Pons (tissue), 1 donor: ENCODE measurements at places on chromosomes 6 and 20.
A peak's percentile ranks its signal among the peaks of the same experiment; 100 is the strongest.

GRCh38 chr20:6837730-6838129 lies 70.2 kb downstream of the BMP2 start:
- DNase-seq, result no peak

- no peak for DNase-seq
These were observed 207.5 kb upstream of the CST7 start for GRCh38 chr20:24741493-24742072.

DNA sequence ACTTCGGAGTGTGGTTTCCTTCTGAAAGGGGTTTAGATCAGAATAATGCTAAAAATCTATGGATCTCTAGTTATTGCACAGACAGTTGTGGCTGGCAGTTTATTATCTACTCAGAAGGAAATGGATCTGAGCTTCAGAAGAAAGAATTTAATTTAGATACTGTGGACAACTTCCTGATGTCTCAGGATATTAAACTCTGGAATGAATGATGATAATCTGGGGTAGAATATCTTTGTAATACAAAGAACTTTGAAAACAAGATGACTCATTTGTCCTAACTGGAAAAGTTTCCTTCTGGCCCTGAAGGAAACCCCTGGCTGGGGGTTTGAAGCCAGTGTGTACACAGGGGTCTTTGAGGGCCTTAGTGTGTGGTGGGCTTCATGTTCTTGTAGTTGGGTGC lies 78.0 kb downstream of the EDN3 start:
- no peak for DNase-seq

DNA sequence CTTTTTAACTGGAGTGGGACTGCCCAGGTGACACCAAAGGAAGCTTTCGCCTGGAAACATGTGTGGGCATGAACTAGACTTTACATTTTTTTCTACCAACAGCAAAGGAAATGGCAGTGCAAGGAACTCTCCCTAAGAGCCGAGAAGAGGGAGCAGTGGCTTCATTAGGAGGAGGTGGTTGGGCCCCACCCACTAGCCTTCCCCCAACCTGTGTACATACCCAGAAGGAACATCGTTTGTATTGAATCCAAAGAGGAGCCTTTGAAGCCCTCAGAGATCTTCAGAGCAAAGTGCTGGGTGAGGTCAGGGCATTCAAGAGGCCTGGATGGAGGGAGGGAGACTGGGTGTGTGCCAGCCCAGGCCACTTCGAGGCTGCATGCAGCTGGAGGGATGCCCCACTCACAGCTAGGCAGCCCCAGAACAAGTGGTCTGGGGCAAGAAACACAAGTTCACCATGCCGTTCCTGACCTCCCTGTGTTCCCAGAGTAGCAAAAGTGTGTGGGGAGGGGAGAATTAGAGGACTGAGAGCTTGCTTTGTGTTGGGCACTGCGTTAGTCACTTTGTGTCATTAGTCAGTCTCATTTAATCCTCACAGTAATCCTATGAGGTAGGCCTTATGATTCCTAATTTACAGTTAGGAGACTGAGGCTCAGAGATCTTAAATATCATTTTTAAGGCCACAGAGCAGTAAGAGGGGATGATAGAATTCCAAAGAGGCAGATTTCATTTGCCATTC lies 191.6 kb upstream of the SUPT3H start:
- DNase-seq, result peak; percentile 9

- DNase-seq, result no peak
These were observed 183.9 kb downstream of the GRM1 start for GRCh38 chr6:146212781-146213180.

DNA sequence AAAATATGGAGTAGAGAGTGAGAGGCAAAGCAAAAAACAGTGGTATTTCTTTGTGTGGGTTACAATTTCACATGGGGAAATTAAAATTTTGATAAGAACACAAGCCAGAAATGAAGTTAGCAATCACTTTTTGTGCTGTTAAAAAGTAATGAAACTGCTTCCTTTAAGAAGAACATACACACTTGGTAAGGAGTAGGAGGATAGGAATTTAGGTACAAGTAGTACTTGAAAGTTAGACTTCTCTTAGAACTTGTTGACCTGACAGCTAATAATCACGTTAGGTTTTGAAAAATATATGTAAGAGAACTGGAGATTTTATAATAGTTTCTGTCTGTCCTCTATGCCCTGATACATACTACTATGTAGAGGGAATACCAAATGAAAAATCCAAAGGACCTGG lies 260.8 kb downstream of the ADGRB3 start:
- no peak for DNase-seq

DNA sequence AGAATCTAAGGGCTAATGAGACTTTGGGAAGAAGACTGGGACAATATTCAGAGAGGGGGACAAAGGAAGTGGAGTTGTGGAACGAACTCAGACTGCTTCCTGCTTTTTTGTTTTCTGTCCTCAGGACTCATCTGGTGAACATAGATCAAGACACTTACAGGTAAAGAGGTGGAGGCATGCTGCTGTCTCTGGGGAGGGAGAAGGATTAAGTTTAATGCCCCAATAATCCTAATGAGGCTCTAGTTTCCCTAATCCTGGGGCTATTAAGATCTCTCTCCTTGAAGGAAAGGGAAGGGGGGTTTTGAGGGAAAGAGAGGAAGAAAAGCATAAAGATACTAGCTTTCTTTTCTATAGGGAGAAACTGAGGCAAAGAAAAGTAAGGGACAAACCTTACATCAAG lies 4.6 kb downstream of the MSH5 start:
- no peak for DNase-seq

DNA sequence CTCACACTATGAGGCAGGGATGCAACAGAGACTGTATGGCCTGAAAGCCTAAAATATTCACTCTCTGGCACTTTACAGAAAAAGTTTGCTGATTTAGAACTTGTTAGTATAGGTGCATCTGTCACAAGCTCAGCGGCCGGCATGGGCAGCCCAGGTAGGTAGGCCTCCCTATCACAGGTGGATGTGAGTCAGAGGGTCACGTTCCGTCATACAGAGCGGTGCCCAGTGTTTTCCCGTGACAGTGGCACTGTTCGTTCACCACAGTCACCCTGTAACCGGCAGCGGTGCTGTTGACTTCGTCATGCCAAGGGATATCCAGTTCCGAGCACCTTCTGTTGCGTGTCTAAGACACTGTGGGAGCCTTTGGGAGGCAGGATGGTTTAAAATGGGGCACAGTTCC lies 32.9 kb upstream of the PXDC1 start:
- DNase-seq, result no peak

DNA sequence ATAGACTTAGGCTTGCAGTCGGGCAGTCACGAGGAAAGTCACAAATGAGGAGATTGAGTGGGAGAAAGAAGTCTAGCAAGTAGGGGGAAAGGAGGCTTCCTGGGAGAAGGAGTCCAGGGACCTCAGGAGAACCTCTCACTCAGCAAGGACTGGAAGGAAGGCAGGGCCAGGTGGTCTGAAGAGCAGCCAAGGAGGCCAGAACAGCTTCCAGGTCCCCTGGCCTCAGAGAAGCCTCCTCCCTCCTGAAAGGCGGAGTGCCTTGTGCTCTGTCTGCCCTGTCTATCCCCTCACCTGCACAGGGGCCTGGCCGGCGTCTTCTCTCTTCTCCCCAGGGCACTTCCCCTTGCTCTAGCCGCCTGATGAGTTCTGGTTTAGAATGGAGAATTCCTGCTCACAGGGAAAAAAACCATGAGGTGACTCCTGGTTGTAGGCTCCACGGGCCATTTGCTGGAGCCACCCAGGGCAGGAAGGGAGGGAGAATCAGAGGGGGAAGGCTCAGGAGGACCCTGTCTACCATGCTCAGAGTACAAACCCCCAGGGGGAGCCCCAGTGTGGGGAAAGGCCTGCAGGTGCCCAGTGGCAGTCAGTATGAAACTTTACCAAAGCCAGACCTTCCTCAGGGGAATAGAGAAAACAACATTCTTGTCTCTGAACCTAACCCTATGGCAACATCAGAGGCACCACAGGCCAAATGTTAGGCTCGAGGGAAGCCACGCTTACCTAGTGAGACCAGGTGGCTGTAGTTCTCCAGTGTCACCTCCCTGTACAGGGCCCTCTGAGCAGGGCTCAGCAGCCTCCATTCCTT lies 11.2 kb downstream of the ZNF337 start:
- no peak for DNase-seq
